Right renal pelvis (tissue), 4 donors: ENCODE measurements at places on chromosomes 6 and 20. TPM values are rescaled to one million over a fixed set of nuclear protein-coding genes. Genes with fewer than 3 reads are reported as not detected.

GRCh38 chr6:118740372-118740771, 89.0 kb upstream of the CEP85L start:
- DNase-seq, result no peak

GRCh38 chr20:15564981-15565380, 1008.3 kb downstream of the KIF16B start:
- no peak for DNase-seq

Gene AGPAT4
- 17.9 TPM for polyA plus RNA-seq

GRCh38 chr6:34552620-34553019, 3.5 kb downstream of the SPDEF start:
- DNase-seq, result no peak

DNA sequence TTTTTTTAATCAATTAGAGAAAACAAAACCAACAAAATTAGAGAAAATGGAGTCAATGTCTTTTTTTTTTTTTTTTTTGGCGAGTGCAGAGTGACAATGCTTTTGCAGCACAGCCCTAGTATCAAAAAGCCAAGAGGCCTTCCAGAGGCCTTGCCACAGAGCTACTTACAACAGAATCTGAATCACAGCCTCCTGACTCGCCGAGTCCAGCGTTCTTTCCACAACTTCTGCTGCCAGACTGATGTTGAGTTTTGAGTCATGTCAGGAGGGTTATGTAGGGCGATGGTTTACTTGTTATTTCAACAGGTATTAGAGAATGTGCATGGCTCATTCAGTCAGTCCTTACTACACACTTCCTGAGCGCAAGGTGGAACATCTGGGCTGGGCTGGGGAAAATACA, 88.6 kb downstream of the FNDC1 start:
- DNase-seq, result no peak
